ENCODE measurements at places on chromosomes 5 and 9. TPM values are rescaled to one million over a fixed set of nuclear protein-coding genes. Genes with fewer than 3 reads are reported as not detected.

TRAPPC13 gene
- 11.4 TPM for total RNA-seq

HSD17B3 gene
- not detected for total RNA-seq

CDKN2A gene
- total RNA-seq = 1.8 TPM

DMRTA1 gene
- total RNA-seq = 0.97 TPM

SPINK6 gene
- not detected for total RNA-seq

PPIC gene
- 11.3 TPM for total RNA-seq

IFNE gene
- total RNA-seq = not detected

SLF1 gene
- total RNA-seq = 5.7 TPM

MARCOL gene
- not detected for total RNA-seq

ANKRD34B gene
- total RNA-seq = not detected

CKMT2 gene
- 5.9 TPM for total RNA-seq

MEF2C gene
- total RNA-seq = 6.2 TPM

LHX6 gene
- total RNA-seq = 6.5 TPM

IARS1 gene
- 44.4 TPM for total RNA-seq

FPGS gene
- 34.9 TPM for total RNA-seq

PKD2L2 gene
- not detected for total RNA-seq

STC2 gene
- 15.7 TPM for total RNA-seq

SPATA31D4 gene
- total RNA-seq = not detected

ELAVL2 gene
- 1.3 TPM for total RNA-seq

Measured in lower leg skin (tissue), 4 donors.